ENCODE measurements at places on chromosomes 3 and 15.

DNA sequence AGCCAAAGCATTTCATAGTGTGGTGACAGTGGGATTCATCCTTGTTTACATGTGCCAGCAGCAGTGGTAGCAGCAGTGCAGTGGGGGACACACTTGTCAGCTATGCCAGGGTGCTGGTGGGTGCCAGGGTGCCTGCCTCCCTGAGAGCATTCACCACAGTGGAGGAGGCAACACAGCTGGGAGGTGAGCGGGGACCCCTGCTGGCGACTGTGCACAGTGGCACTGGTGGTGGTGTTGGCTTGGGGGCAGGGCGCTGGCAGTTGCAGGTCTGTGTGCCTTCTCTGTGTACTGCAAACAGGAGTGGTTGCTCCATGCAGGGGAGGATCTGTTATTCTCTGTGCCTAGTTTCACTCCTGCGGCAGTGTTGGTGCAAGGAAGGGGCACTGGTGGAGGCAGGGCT is 41.2 kb downstream of the CEP63 start:
- DNase-seq = peak; percentile 37

DNA sequence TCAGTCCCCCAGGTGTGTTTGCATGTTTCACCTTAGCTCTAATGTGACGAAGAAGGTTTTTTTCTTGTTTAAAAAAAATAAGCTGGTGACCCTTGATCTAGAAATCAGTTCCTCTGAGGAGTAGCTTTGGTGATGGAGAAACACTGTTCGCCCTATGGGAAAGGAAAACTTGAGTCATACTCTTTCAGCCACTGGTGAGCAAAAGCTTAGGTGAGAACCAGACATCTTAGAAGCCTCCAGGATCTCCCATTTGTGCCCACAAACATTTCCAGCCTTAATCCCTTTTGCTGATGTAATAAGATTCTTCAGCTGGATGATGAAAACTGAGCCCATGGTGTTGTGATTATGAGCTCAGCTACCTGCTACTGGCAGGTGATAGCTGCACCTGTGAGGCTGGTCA is 37.8 kb downstream of the SLC27A2 start:
- DNase-seq = no peak

DNA sequence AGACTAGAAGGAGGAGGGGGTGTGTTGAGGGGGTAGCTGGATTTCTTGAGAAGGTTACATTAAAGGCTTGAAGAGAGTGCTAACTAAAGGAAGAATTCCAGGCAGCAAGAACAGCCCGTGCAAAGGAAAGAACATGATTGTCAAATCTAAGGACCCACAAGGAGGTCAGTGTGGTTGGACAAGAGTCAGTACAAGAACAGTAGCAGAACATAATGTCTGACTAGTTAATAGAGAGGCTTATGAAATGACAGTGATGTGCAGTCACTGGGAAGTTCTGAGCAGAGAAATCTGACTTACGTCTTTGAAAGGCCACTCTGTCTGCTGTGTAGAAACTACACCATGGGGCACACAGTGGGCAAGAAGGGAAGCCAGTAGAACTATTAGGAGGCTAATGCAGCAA is 19.8 kb upstream of the RBMS3 start:
- DNase-seq = no peak

DNA sequence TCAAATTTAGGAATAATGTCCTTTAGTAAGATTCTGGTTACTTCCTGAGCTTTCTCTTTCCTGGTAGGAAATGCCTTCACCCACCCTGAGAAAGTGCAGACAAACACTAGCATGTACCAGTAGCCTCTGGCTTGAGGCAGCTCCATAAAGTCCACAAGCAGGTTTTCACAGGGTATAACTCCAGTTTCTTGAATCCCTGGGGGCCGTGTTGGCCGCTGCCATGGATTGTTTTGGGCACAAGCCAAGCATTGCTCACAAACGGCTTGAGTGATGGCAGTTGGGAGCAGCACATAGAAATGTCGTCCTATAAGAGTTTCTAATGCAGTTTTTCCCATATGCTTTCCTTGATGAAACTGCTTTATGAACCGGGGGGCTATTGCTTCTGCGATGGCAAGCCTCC is 164.1 kb downstream of the STXBP5L start:
- no peak for DNase-seq

- no peak for DNase-seq
These were observed 369.5 kb downstream of the CNTN6 start for GRCh38 chr3:1462371-1462770.
